ENCODE measurements at places on chromosomes 11 and 22.

DNA sequence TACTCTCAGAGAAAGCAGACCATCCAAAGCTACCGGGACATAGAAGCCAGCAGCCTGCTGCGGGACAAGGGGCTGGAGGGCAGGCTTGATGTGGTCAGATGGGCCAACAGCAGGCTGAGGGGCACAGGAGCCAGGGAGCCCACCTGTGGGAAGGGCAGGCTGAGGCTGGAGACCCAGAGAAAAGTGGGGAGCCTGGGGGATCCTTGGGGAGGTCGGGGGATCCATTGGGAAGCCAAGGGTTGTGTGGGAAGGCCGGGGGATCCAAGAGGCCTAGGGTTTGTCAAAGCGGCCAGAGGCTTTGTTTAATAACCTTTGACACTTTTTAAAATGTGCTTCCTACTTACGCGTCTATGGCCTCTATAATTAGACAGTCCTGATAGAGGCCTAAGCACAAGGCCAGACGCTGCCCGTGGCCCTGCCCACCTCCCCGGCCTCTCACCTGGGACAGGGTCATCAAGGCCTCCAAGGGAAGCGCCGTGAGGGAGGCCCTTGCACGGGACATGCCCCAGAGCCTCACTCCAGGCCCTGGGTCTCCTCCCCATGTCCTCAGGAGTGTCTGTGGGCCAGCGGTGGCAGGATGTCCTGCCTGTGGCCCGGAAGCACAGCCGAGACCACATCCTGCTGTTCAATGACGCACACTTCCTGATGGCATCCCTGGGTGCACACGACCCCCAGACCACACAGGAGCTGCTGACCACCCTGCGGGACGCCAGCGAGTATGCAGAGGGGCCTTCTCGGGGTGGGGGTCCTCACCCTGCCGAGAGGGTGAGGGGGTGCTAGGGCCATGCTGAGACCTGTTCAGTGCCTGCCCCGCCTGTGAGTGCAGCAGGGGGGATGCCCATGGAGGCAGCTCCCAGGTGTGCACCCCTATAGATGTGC, 8.6 kb upstream of the GTSE1 start:
- DNase-seq, result no peak

- no peak for DNase-seq
Measured at GRCh38 chr11:132256528-132257279, 886.3 kb downstream of the NTM start.

GRCh38 chr22:36528341-36528740, 625 bp downstream of the EIF3D start:
- DNase-seq, result no peak

DNA sequence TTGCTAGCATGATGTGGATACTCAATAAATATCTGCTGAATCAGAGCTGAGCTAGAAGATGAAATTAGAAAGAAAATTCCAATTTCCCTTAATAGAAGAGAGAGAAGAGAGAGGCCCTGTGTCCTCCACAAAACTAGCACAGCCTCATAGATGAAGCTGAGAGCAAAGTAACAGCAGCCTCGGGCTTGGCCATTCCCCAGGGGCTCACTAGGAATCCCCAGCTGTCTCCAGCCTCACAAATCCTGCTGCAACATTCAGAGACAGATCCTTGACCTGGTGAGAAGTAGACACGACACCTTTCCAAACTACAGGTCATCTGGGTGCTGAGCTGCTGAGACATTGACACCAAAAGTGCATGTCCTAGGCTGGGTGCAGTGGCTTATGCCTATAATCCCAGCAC, 26.1 kb upstream of the IRAG1 start:
- no peak for DNase-seq

- DNase-seq, result no peak
Measured at GRCh38 chr11:94705419-94705818, 62.7 kb upstream of the AMOTL1 start.

DNA sequence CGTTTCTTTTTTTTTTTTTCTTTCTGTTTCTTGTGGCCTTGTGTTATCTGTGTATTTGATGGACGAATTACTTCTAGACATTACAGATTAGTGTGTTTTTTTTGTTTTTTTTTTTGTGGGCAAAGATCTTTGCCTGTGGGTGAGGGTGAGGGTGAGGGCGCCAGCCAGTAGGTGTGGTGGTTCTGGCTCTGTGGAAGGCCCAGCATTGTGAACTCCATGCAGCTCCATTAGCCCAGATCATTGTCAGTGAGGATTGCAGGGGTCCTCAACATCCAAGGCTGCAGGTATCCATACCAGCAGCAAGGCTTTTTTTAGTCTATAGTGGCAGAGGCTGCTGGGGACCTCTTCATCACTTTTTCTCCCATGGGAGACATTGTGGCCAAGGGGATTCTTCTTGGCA, 13.7 kb downstream of the BIRC2 start:
- no peak for DNase-seq

DNA sequence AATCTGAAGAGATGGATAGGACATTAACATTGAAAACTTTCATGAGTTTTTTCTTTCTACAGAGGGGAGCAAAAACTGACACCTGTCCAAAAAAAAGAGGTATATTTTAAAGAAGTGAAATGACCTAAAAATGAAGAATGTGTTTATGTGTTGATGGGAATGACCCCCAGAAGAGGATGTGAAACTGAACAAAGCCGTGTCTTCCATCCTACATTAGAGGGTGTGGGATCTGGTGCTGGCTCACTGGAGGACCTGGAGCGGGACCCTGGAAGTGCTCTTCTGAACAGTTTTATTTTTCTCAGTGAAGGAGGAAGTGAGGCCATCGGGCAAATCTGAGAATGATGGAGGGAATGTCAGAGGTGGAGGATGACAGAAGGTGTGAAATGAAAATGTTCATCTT, 470.1 kb downstream of the NTM start:
- no peak for DNase-seq

GRCh38 chr11:19683141-19683805, 29.4 kb upstream of the NAV2 start:
- no peak for DNase-seq

GRCh38 chr11:59198726-59199125, 14.0 kb downstream of the MPEG1 start:
- no peak for DNase-seq

DNA sequence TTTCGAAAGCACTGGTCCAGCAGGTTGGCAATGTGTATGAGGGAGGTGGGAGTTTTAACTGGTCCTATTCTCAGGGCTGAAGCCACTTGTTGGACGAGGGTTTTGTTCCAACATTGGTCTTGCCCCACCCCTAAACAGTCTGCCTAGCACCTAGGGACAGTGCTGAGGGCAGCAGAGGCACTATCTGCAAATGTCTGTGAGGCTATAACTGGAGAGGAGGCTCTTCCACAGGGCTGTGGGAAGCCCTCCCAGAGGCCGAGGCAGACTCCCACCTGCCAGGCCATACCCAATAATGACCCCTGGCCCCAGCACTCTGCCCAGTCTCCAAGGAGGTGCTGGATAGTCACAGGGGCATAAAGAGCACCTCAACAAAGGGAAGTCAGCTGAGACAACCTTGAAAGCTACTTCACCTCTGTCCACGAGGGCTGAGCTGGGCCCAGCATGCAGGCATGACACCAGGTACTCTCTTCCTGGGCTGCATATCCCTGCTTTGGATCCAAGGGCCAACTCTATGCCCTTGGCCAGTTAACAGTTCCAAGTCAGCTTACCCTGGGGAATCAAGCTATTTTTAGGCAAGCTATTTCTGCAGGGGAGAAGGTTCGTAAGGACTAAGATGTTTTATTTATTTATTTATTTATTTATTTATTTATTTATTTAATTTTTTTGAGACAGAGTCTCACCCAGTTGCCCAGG, 40.2 kb upstream of the SLC25A1 start:
- DNase-seq, result no peak

DNA sequence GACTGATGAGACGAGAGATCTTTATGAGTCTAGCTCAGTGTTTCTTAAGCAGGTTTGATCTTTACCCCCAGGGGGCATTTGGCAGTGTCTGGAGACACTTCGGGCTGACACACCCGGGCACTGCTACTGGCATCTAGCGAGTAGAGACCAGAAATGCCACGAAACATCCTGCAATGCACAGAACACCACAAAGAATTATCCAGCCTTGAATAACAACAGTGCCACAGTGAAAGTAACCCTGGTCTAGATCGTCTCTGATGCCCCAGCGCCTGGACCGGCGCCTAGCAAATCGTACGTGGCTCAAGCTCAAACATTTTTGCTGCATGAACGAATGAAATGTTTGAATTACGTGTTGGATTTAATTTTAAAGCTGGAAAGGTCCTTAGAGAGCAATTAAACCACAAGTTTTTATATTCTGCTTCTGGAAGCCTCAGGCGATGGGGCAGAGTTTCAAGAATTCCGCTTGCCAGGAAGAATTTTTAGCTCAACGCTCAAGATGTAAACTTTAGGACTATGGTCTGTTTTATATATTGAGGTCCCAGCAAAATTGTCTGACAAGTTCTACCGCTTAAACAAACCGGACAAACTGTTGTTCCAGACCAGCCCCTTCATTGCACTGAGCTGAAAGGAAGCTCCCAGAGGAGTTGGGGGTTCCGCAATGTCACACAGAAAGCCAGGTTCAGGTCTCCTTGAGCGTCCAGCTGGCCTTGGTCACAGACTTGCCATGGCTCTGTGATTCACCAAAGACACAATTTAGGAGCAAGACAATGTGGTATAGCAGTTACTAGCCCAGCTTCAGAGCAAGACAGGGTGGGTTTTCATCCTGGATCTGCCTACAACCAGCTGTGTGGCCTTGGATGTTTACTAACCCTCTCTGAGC, 44.2 kb upstream of the SMTN start:
- DNase-seq, result no peak

- no peak for DNase-seq
Measured at GRCh38 chr11:2641623-2642022, 58.2 kb downstream of the KCNQ1OT1 start.

GRCh38 chr11:62665599-62666258, 617 bp downstream of the CSKMT start:
- no peak for DNase-seq

All from HCT116 (cell line).